ENCODE measurements at places on chromosomes 11 and 22.

DNA sequence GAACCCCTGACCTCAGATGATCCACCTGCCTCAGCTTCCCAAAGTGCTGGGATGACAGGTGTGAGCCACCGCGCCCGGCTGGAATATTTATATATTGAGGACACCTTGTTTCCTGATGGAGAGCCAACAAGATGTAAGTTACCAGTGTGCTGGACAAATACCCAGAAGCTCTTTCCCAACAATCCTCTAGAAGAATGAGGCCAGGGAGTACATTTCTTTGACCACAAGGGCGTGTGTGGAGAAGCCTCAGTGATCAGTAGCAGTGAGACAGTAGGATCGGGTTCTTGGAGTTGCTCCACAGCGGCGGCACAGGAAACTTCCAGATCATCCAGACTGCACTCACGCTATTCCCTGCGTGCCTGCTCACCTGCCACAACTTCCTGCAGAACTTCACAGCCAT is 10.3 kb upstream of the POLA2 start:
- no peak for DNase-seq

- no peak for DNase-seq
These were observed 2.6 kb upstream of the RAB3IL1 start for GRCh38 chr11:61919705-61920631.

GRCh38 chr11:71420455-71421241 is 27.5 kb downstream of the DHCR7 start:
- no peak for DNase-seq

DNA sequence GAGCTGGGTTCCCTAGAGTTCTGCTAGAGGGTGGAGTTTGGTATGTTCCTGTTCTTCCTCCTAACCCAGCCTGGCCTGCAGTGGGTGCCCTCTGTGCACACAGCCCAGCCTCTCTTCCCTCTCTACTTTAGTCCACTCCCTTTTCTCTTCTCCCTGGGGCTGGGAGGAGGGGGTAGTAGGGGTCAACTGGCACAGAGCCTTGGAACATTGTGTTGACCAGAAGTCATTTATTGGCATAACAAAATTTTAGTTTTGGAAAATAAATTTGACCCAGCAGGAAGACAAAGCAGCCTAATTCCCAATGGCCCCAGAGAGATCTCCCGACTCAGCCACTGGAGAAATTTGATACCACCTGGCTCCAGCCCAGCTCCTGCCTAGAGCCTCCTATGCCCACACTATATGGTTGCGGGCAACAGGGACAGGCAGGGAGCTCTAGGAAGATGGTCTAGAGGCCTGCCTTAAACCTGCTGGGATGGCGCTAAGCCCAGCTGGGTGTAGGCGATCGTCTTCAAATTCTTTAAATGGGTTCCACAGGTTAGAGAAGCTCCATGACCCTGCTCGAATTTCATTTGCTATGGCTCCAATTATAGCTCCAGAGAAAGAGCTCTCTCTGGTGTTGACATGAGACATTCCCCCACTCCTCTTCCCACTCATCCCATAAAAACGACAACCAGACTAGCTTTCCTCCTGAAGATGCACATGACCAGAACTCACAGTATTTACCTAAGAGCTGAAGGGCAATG is 9.9 kb downstream of the PCSK7 start:
- DNase-seq = no peak

DNA sequence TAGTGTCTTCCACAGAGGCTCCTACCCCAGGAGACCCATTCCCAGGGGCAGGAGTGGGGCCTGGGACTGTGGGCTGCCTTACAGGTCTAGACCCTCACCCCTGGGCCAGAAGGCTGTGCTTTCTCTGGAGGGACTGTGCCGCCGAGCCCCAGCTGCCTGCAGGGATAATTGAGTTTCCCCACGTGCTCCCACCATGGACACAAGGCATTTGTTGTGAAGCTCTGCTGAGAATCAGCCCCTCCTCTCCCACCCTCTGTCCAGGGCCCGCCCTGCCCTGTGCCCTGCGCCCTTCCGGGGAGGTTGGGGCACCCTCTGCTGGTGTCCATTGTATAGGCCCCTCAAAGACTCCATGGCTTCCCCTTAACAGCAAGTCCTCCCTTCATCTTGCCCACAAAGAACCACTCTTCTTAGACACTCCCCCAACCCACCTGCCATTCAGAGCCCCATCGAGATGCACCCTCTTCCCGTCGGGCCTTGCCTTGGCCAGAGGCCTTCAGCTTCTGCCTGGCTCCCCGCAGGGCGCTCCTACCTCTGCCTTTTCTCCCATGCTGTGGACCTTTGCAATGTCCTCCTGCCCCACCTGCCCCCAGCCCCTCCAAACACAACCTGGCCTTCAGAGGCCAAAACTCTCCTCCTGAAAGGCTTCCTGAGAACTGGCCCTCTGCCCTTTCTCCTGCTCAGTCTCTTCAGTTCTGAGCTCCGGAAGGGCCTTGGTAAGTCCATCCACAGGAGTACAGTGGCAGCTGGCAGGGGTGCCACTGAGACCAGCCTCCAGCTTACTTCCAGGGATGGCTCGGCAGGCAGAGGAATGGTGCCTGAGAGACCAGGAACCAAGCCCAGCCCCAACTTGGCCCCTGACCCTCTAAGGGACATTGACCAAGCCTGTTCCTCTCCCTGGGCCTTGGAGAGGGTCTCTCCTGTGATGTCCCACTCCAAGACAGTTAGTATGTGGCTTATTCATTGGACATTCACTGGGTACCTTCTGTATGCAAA is 22.4 kb downstream of the DUSP8 start:
- DNase-seq = no peak

DNA sequence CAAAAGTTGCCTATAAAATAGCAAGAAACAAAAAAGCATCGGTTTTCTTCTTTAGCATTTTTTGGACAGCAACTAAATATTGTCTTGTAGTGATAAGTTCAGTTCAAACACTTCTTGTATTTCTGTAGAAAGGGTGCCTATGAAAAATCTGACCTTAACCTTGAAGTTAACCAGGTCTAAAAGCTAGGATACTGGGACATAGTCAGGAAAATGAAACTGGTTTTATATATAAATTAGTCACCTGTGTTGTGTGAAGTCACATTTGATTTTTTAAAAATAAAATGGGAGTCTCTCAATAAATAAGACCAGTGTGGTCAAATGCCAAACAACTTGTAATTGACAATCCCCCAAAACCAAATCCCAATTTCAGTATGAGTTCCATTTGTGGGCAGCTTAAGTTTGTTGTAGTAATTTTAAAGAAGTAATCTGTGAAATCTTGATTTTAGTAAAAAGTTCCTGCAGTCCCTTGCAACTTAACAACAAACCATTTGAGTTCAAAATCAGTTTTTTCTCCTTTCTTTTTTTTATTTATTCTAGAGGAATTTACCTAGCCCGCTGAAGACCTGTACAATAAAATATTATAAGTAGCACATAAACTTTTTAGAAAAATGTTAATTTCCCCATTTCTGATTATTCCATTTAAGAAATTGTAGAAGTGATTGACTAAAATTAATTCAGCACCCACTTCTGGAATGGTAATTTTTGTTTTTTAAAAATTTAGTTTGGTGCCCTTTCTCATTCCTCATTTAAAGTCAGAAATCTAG is 84.5 kb upstream of the PPARA start:
- DNase-seq = no peak

- DNase-seq = no peak
These were observed 45.5 kb upstream of the ME3 start for GRCh38 chr11:86717817-86718501.

DNA sequence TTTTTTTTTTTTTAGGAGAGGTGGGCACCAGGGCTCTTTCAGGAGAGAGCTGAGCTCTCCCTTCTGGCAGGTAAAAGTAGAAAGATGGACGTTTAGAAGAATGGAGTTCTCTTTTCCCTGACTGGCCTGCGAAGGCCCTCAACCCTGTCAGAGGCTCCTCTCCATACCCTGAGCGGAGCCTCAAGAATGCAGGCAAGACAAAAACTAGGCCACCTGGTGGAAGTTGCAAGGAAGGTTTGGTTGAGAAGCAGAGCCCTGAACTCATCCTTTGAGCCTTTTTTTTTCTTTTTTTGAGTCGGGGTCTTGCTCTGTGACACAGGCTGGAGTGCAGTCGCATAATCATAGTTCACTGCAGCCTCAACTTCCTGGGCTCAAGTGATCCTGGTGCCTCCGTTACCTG is 1.4 kb downstream of the OTOG start:
- DNase-seq = no peak

DNA sequence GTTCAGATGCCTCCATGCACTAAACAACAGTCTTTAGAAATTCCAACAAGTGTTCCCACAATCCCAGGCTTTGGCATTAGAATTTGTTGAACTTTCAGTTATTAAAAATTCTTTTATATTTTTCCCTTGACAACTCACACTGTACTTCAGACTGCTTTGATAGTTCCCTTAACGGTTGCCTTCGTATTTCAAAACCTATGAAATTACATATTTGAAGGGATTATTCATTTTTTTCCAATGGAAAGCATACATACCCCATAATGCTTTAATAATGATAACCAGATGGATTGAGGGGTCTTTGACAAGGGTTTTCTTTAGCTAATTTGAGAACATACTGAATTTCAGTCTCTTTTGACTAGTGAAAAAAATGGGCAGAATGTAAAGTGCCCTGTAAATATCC is 76.5 kb downstream of the ME3 start:
- no peak for DNase-seq

DNA sequence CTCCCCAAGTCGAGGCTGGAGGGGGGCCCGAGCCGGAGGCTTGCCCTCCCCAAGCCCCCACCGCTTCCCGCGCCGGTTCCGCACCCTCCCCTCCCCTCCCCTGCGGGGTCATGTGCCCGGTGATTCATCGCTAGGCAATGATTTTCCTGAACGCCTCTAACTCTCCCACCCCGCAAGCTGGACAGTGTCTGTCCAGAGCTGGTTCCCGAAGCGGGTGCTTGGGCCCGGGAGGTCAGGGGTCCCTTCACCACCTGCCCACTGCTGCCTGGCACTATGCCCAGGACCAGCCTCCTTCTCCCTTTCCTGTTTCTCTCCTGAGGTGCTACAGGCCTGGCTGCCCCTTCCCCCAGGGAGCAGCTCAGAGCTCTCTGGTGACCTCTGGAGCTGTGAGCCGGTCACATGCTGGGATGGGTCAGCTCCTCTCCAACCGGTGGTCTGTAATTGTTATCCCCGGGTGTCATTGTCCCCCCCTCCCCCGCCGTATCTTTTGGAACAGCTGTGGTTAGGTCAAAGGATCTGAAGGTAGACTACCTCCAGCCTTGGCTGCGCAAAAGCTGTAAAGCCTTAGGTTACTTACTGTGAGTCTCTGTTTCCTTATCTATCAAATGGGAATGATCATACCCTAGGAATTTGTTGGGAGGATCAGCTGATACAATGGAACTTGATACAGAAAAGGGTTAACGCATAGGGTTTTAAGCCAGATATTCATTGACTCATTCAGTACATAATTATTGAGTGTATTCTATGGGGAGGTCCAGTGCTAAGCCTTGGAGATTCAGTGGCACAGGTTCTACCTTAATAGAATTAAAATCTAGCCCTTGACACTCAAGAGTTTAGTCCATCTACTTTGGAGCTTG is 753 bp downstream of the STX3 start:
- DNase-seq = peak; percentile 34

DNA sequence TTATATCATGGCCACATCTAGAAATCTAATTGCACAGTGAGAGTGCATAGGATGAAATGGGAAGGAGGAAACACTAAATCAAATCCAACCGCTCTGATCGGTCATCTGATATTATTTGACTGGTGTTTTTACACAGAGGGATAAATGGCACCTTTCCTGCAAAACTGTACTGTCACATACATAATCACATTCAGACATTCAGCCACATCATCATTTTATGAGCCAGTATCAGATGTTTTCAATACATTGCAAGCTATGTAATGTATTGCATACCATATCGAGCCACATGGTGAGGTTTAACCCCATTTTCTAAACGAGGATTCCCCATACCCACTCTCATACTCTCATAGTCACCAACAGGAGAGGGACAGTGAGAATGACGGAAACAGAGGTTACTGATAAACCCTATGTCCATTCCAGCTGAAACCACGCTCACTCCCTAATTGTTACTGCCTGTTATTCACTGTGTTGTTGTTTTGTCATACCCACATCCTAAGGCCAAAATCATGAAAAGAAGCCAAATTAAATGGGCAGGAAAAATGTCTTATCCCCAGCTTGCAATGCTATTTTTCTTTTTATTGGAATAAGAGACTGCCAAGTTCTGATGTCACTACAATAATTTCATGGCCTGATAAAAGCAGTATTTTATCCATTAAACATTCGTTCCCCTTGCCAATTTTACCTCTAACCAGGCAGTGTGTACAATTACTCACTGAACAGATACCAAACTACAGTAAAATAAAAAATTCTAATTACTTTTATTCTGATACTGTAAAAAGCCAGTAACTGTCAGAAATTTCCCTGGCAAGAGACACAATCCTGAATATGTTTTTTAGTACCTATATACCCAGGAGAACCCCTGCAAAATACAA is 9.0 kb downstream of the CDON start:
- DNase-seq = no peak

DNA sequence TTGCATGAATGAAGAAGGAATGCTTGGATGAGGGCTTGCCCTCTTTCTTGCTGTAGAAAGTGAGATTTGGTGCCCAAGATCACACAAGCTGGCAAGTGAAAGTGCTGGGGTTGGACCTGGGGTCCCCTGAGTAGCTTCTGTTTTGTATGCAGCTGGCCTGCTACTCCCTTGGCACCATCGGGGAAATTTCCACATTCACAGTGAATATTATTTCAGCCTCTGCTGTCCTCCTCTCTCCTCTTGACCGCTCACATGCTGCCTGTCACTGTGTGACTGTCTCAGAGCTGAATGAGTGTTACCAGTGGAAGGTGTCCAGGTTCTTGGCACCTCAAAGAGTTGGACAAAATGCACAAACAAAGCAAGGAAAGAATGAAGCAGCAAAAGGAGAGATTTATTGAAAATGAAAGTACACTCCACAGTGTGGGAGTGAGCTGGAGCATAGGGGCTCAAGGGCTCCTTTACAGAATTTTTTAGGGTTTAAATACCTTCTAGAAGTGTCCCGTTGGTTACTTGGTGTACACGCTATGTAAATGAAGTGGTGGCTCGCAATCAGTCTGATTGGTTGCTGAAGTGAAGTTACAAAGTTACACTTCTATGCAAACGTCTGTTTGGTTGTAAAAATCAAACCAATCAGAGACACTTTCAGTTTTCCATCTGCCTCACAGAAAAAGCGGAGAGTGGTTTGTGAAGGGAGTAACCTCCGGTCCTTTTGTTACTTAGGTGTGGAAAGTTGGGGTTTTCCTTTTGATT is 87.4 kb downstream of the DEPDC5 start:
- no peak for DNase-seq

GRCh38 chr11:103789952-103790351 is 246.5 kb upstream of the DDI1 start:
- DNase-seq = no peak

DNA sequence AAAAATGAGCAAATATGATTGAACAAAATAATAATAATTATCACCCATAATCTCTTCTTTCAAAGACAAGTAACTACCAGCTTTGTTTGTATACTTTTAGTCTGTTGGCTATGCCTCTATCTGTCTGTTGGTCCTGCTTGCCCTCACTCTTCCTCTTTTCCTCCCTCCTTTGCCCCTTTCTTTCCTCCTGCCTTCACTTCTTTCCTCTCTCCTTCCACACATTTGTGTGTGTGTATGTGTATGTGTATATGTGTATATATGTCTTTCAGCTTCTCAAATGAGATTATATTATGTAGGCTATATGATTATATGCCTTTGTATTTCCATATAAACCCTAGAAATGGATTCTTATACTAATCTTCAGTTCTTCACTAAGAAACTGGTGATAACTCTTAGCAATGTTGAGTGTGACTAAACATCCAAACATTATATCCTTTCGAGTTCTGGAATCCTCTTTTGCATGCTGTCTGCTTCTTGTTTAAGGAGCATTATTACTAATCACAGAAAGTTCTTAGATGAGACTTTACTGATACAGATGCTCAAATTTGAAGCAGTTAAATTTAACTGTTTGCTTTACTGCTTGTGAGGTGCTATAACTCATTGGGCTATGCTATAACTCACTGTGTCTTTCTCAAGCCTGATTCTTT is 219.1 kb downstream of the TMEM135 start:
- DNase-seq = no peak

All from activated T-helper 1 cell treated with anti-CD3 and anti-CD28 coated beads, Interleukin-2, amount 50 U/mL, for 16 hours (primary cell).